ENCODE measurements at places on chromosomes 4 and X.

- no peak for DNase-seq
Measured at GRCh38 chrX:41655631-41656030, 33.1 kb upstream of the GPR34 start.

DNA sequence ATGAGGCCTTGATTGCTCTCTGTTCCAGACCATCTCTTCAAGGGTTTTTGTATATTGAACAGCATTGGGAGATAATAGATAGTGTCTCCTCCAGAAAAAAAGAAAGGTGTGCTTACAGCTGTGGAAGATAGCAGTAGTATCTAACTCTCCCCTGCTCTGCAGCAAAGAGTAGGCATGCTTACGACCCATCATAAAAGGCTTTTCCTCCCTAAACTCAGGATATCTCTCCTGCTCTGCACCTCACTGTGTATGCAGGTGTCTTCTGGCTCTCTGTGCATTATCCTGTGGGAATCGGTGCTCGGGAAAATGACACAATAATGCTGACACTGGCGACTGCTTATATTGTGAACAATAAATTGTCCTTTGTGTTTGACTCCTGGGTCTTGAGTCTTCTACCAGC is 216.0 kb downstream of the RAB28 start:
- no peak for DNase-seq

DNA sequence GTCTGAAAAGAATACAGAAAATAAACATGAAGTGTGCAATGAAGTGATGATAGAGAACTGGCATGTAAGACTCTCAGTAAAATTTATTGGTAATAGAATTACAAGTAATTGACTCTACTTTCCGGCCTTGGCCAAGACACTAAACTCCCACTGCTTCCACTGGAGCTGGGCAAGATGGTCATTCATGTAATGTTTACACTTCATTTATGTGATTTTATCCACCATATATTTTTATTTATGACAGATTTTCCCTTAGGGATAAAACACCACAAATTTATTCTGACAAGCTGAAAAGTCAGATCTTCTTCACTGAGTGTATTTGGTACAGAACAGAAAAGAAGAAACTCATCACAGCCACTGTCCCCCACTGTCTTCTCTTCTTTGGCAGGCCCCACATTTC is 191.9 kb downstream of the SLC39A8 start:
- no peak for DNase-seq

- DNase-seq: peak; percentile 91
Measured at GRCh38 chr4:10106421-10107039, 10.1 kb downstream of the WDR1 start.

DNA sequence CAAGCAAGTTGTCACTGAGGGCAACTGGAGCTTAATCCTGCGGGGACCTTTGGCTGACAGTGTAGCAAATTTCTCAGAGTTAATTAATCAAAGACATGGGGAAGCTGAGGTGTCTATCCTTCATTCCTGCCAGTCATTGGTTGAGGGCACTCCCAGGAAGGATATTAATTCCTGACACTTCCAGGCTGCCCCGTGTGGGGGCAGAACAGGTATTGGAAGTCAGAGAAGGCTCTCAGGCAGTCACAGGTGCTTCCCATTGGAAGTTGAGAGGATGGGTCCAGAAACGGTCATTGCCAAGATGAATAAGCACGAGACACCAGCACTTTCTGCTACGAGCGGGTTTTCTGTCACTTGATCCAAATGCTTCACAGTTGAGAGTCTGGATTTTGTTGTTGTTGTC is 29.1 kb upstream of the CD38 start:
- no peak for DNase-seq

- DNase-seq: no peak
Measured at GRCh38 chrX:29911673-29912072, 303.7 kb upstream of the MAGEB2 start.

GRCh38 chrX:65671966-65672365 is 4.5 kb downstream of the MSN start:
- no peak for DNase-seq

Measured in GM04504 (cell line).